Cardiac muscle cell (in vitro differentiated cells and primary cell): ENCODE measurements at places on chromosomes 3 and 15. TPM values are rescaled to one million over a fixed set of nuclear protein-coding genes. Genes with fewer than 3 reads are reported as not detected.

Gene RBPMS2
- 18.4 and 35.4 TPM in 2 replicates for total RNA-seq

Gene LARP6
- total RNA-seq, result 39.7 and 45.7 TPM in 2 replicates

GRCh38 chr3:101932326-101933068 is 83.2 kb downstream of the NFKBIZ start:
- H3K4me3 ChIP-seq, result no peak overlapping the region
- H3K4me1 ChIP-seq, result peaks cover 13% of the 10 kb centered on the region
- H3K36me3 ChIP-seq, result no peaks in the 10 kb centered on the region
- DNase-seq, result no peak
- H3K27ac ChIP-seq, result no peak overlapping the region

DNA sequence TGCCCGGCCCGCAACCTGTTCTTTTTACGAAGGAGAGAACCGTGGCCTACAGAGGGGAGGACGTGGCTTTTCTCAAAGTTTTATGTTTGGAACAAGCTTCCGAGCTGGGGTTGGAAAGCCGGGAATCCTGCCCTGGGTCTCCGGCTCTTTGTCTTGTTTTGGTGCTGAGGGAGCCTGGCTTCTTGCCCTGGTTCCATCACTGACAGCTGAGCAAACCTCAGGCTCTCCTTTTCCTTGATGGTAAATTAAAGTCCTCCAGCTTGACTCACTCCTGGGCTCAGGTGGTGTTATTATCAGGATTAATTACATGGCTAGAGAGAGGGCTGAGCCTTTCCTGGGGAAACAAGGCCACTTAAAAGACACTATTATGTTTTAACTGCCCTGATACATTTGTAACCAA is 289.5 kb upstream of the RGMA start:
- no peaks in the 10 kb centered on the region for H3K36me3 ChIP-seq
- no peaks in the 10 kb centered on the region for H3K27me3 ChIP-seq
- no peak overlapping the region for H3K27ac ChIP-seq
- DNase-seq, result no peak
- no peaks in the 10 kb centered on the region for H3K4me1 ChIP-seq
- no peak overlapping the region for H3K4me3 ChIP-seq

- no peak for DNase-seq
- H3K4me1 ChIP-seq, result peaks cover 8% of the 10 kb centered on the region
- H3K4me3 ChIP-seq, result no peak overlapping the region
- H3K27me3 ChIP-seq, result no peaks in the 10 kb centered on the region
- H3K27ac ChIP-seq, result no peak overlapping the region
These were observed 284.3 kb downstream of the CLSTN2 start for GRCh38 chr3:140219291-140219690.
